ENCODE measurements at places on chromosomes 11 and 22.

DNA sequence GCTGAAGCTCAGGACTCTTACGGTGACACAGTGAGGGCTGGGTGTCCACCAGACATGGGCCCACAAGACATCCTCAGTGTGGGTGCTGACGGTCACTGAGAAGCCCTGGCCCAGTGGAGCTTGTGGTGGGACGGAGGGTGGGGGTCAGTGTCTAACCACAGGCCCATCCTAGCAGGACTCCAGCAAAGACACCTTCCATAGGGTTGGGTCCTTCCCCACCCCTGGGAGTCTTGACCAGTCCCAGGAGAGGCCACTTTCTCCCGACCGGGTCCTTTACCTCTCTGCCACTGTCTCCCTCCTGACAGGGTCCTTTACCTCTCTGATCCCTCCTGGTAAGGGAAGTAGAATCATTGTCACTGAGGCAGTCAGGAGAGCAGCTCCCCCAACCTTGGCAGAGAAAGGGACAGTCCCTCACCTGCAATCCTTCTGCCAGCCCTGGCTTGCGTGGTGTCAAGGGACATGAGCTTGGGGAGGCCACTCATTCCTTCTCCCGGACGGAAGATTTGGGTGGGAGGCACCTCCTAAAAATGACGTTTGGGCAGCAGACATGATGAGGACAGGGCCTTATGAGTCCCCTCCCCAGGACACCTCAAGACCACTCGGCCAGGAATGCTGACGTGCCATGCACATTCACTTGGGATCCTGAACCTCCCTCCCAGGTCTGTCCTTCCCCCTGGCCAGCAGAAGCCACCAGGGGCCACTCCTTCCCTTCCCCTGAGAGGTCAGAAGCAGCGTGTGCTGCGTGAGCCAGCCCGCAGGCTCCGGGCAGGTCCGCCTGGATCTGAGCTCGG lies 91.5 kb upstream of the FGF3 start:
- DNase-seq = no peak

GRCh38 chr22:37498289-37498909 lies 12.2 kb upstream of the MFNG start:
- no peak for DNase-seq

DNA sequence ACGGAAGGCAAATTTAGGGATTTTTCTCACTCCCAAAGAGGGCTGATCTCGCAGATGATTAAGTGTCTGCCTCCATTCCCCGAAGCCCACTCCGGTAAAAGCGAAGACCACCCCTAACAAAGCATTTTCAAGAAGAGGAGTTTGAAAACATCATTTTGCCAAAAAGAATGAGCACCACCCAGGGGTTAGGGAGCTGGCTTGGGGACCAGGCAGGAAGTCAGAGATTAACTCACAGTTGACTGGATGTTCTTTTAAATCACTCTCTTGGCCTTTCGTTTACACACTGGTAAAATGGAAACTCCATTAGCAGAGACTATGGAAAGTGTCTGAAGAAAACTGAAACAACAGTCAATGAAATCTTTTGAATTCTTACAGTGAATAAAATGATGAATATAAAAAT lies 7.9 kb upstream of the TRIM44 start:
- DNase-seq = no peak

GRCh38 chr11:73596547-73596946 lies 1.4 kb downstream of the FAM168A start:
- DNase-seq = no peak

- no peak for DNase-seq
Measured at GRCh38 chr11:77055101-77055561, 11.6 kb upstream of the CAPN5 start.

DNA sequence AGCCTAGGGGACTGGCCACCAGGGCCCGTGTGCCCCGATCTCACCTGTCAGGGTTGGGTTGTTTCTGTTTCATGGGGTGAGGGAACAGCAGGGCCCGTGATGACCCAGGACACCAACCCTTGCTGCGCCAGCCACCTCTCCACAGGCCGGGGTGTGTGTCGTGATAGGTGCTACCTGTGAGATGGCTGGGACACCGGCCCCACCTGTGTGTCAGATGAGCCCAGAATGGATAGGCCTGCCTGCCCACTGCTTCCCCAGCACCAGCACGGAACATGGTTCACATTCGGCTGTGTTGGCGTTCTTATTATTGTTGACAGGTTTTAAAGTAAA lies 7.1 kb downstream of the CLDN5 start:
- no peak for DNase-seq

- no peak for DNase-seq
Measured at GRCh38 chr11:72657411-72658100, 16.7 kb downstream of the PDE2A start.

- DNase-seq = no peak
Measured at GRCh38 chr11:134282121-134283045, 6.2 kb downstream of the GLB1L3 start.

GRCh38 chr11:17838102-17838501 lies 103.5 kb downstream of the KCNC1 start:
- DNase-seq = no peak

DNA sequence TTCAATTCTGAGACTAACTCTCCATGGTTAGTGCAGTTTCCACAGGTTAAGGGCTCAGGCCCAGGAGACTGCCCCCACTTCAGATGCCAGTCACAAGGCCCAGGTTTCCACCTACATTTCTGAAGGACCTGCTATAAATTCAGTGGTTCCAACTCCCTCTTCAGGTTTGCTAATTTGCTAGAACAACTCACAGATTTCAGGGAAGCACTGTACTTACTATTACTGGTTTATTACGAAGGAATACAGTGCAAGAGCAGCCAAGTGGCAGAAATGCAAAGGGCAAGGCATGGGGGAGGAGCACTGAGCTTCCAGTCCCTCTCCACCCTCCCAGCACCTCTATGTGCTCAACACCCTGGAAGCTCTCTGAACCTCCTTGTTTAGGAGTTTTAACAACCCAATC lies 39.3 kb upstream of the SPON1 start:
- no peak for DNase-seq

GRCh38 chr11:122240638-122241037 lies 124.6 kb upstream of the BLID start:
- no peak for DNase-seq

GRCh38 chr11:126336671-126337101 lies 18.8 kb upstream of the ST3GAL4 start:
- DNase-seq = no peak

DNA sequence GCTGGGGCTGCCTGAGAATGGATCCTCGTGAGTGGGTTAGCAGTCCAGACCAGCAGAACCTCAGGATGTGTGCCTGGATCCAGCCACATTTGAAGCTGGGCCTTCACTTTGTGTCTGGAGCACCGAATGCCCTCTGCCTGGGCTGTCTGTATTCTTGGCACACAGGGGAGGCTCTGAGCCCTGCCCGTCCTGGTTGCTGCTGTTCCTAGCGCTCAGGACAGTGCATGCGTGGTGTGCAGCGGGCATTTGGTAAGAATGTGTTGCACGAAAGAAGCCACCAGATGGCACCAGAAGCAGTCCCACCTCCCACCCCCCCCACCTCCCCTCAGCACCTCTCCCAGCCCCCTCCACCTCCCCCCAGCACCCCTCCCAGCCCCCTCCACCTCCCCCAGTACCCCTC lies 4.1 kb upstream of the MAPK11 start:
- peak; percentile 59 for DNase-seq

DNA sequence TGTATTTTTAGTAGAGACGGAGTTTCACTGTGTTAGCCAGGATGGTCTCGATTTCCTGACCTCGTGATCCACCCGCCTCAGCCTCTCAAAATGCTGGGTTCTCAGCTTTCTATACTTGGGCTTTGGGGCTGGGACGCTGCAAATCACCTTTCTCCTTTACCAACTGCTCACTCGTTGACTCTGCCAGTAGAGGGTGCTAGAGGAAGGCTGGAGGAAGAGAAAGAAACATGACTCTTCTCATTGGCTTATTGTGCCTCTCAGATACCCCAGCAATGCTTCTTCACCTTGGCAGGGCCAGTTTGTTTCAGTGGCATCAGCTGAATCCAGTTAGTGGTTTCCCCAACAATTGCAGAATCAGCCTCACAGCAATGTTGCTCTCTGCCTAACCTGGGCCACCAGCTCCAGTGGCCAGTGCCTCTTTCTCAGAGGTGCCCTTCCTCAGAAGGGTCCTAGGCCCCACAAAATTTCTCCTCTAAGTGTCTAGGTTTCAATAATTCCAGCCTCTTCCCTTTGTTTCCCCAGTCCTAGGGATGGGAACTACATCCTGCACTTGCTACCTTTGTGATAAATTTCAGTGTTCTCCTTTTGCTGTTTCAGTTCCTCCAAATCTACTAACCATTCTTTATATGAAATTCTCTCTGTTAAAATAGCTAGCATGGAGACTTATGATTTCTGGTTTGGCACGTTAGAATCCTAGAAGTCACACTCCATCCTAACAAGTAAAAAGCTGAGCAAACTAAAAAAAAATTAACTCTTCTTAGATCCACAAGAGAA lies 71.5 kb upstream of the VSTM5 start:
- peak; percentile 85 for DNase-seq

GRCh38 chr11:71300187-71300586 lies 47.8 kb upstream of the SHANK2 start:
- DNase-seq = no peak

GRCh38 chr11:43327987-43328386 lies 16.2 kb downstream of the API5 start:
- DNase-seq = peak; percentile 94

GRCh38 chr22:42077486-42078125 lies 1.9 kb upstream of the SMDT1 start:
- no peak for DNase-seq

- DNase-seq = peak; percentile 65
Measured at GRCh38 chr11:27124514-27125264, 84.1 kb downstream of the BBOX1 start.

DNA sequence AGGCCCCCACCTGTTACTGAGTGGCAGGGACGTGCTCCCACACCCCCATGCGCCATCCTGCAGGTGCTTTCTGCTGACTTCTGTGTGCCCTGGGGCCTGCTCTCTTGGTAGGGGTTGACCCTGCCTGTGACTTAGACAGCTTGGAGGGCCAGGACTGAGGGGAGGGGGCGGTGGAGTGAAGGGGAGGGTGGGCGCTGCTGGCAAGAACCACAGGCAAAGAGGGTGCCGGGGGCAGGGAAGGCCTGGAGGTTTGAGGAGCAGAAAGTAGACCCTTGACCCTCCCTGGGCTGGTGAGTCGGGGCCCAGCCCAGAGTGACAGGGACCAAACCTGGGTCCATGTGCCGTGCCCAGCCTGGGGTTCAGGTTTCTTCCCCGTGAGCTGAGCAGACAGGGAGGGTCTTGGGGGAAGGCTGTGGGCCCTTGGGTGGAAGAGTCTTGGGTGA lies 17.8 kb downstream of the KCNQ1 start:
- no peak for DNase-seq
